ENCODE measurements at places on chromosomes 13 and 19. TPM values are rescaled to one million over a fixed set of nuclear protein-coding genes. Genes with fewer than 3 reads are reported as not detected.

GPR183 gene
- total RNA-seq: 19.5 TPM

SLITRK5 gene
- total RNA-seq: 10.1 TPM

SPTBN4 gene
- total RNA-seq: 20.9 TPM

OBI1 gene
- total RNA-seq: 11.6 TPM

EVI5L gene
- 14.2 TPM for total RNA-seq

RASIP1 gene
- total RNA-seq: 28.0 TPM

IL12RB1 gene
- total RNA-seq: 2.1 TPM

ATP4B gene
- not detected for total RNA-seq
